Renal cortical epithelial cell (primary cell): ENCODE measurements at places on chromosomes 3 and 15. TPM values are rescaled to one million over a fixed set of nuclear protein-coding genes. Genes with fewer than 3 reads are reported as not detected.

DNA sequence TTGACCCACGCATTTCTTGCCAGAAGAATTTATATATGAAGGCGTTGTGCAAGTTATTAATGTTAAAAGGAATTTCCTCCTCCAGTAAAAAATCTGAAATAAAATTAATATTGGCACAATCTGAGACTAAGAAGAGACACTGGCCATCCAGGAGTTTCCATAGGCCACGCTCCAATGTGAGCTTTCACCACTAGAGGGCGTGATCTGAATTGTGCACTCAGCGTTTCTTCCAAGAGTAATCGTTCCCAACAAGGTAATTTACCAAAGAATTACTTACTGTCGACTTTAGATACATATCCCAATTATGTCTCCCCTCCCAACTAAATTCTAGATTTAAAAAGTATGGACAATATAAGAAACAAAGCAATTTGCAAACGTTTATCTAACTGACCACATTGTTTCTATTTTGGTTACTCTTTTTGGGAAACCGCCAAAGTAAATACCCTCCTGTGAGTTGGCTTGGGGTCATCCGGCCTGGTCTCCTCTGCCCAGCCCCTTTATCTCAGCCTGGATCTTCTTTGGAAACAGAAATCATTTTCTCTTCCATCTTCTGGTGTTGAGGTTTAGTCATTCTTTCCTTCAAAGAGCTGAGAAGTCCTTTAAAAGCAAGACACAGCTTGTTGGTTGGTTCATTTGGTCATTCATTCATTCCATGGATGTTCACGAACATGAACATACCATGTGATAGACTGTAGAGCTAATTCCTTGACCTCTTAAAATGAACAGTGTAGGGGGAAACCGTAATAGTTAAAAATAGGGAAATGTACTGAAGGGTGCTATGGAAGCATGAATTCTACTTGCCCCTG lies 26.2 kb downstream of the POLR2M start:
- DNase-seq, result peak; percentile 44

Gene LRTM1
- not detected in 2 replicates for total RNA-seq

Gene ZDHHC3
- total RNA-seq, result 59.9 and 81.4 TPM in 2 replicates

GRCh38 chr15:69597061-69597592 lies 144.5 kb downstream of the RPLP1 start:
- no peak for DNase-seq

GRCh38 chr3:29463304-29463703 lies 182.4 kb downstream of the RBMS3 start:
- DNase-seq, result no peak

Gene SLC12A8
- total RNA-seq, result 18.7 and 28.3 TPM in 2 replicates

- peak; percentile 64 for DNase-seq
Measured at GRCh38 chr3:19934098-19934566, at the start of gene EFHB. Gene EFHB (minus strand): TSS chr3:19934217. CDS start chr3:19934018, 199 bp downstream.

DNA sequence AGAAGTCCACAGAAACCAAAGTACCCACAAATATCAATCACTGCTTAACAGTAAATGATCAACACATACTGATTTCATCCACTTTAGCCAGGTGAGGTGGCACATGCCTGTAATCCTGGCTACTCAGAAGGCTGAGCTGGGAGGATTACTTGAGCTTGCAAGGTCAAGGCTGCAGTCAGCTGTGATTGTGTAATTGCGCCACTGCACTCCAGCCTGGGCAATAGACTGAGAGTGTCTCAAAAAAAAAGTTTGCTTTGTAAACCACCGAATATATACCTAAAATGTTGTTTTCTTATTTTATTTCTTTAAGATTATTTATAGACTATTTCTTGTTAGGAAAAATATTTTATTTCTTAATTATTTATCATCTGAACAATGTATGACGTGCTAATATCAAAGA lies 8.7 kb upstream of the ATP13A4 start:
- peak; percentile 7 for DNase-seq

Gene DAZL
- 0.17 TPM in 1 of 2 replicates, not detected in the other for total RNA-seq

DNA sequence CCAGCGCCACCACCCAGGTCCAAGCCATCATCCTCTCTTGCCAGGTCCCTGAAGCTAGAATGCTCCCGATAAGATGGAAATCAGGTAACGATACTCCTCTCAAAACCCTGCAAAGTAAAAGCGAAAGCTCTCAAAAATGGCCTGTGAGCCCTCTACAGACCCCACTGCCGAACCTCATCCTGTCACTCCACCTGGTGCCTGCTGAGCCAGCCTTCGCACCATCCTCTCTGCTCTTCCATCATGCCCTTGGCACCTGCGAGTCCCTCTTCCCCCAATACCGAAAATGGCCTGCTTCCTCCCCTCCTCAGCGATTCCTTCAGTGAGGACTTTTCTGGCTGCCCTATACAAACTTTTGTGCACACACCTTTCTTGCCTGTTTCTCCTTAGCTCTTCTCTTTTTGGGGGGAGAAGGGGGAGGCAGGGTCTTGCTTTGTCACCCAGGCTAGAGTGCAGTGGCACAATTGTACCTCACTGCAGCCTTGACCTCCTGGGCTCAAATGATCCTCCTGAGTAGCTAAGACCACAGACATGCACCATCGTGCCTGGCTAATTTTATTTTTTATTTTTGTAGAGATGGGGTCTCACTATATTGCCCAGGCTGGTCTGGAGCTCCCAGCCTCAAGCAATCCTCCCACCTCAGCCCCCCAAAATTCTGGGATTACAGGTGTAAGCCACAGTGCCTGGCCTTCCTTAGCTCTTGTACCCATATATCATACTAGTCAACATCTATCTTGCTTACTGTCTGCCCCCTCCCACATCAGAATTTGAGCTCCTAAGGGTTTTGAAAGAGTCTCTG lies 3.0 kb downstream of the IDH2 start:
- DNase-seq, result no peak

Gene SERPINI1
- 3.3 and 4.8 TPM in 2 replicates for total RNA-seq

DNA sequence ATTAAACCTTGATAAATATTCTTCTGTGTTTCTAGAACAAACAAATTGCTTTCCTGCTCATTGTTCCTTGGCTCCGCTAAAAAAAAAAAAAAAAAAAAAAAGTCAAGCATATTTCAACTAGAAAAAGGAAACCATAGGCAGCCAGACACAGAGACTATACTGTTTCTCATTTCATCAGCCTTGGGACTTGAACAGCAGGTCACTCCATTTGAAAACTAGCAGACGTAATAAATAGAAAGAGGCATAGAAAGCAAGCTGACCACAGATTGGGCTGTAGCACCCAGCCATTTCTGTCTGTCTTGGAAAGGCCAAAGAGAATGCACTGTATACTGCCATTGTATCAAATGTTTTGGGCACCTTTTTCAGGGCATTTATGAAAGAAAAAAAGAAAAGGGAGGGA lies 697.1 kb downstream of the NLGN1 start:
- no peak for DNase-seq

- no peak for DNase-seq
Measured at GRCh38 chr3:76035117-76035516, 249.8 kb upstream of the ZNF717 start.

DNA sequence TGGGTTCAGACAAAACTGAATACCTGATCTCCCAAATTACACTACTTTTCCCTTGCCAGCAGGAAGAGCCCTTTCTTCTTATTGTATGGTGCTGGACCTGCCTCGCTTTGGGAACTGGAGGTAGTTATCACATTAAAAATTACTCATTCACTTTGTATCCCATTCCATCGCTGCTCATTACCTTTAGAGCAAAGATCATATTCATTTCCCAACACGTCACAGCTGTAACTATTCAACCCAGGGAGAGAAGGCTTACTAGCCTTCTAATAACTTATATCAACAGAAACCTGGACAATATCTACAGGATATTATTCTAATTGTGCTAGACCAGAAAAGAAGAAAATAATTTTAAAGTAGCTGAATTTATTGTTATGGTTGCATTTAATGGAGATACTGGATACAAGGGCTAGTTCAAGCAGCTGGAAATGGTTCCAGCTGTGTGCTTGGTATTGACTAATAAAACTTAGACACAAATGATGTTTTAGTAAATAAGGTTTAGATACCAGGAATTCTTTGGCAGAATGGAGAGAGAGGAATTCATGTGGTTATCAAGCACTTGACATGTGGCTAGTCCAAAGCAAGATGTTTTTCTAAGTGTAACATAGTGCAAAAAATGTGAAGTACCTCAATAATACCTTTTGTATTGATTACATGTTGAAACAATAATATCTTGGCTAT lies 656.3 kb downstream of the ROBO1 start:
- DNase-seq, result no peak

- no peak for DNase-seq
Measured at GRCh38 chr15:31799715-31800321, 230.5 kb upstream of the CHRNA7 start.

Gene SUCLG2
- 94.1 and 111 TPM in 2 replicates for total RNA-seq

DNA sequence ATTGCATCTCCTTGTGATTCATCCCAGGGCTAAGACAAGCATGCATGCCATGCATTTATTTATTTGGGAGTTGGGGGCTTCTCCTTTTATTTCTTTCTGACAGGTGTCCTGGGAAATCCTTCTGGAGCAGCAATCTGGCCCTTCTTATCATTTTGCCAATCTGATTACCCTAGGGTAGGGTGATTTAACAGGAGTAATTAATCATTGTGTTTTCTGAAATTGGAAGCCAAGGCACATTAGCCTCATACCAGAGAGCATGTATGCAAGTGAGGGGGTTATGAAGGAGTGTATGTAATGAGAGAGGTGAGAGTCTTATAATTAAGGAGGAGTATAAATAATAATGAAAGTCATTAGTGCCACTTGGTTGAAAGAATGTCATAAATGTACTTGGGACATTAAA lies 37.4 kb upstream of the ARPP21 start:
- DNase-seq, result no peak

Gene GOLGA8N
- 0.35 and 2.7 TPM in 2 replicates for total RNA-seq
